ENCODE measurements at places on chromosomes 6 and 20.

DNA sequence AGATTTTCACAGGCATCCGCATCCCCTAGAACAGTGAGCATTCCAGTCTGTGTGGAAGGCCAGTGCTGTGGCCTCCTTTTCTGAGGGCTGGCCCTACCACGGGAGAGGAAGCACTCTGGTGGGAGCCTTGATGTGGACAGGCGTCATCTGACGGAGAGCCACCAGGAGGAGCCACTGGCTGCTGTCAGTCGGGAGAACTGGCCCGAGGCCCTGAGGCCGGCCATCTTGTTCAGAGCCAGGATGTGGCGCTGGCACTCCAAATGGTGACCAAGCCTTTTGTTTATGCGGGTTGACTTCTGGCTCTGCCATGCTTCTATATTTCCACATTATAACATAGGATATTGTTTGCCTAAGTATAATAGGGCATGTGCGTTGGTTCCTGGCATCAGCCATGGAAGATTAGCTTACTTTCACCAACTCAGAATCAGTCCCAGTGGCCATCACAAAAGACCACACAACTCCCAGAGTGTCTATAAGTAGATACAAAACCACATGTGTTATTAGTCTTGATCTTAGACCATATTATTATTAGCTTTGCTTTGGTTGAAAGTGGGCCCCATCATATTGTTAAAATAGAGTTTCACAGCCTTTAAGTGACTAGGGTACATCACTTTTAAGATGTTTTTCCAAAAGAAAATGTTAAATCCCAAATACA is 273.9 kb upstream of the TAB2 start:
- no peak for DNase-seq

DNA sequence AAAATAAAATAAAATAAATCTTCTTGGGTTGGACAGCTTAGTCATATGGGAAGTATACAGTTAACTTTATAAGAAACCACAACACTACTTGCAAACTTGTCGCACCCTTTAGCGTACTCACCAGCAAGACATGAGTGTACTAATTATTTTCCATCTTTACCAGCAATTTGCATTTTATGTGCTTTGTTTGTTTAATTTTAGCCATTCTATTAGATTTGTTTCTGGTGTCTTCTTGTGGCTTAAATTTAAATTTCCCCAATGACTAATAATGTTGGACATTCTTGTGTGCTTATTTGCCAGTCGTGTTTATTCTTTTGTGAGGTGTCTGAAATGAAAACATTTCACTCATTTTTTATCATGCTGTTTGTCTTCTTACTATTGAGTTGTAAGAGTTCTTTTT is 1172.2 kb upstream of the CITED2 start:
- DNase-seq = no peak

DNA sequence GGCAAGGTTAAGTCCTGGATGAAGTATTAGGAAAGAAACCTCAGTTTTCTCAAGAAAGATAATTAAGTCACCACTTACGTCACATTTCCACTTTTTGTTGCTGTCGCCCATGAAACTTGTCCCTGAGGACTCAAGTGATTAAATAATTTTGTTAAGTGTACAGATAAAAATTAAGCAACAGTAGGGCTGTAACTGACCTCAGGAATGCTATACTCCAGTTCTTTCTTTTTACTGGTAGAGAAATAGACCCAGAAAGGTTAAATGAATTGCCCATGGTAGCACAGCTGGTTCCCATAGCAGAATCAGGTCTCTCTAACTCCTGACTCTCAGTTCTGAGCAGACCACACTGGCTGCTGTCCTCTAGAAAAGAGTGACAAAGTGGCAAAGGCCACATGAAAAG is 54.5 kb downstream of the CLIC5 start:
- no peak for DNase-seq

DNA sequence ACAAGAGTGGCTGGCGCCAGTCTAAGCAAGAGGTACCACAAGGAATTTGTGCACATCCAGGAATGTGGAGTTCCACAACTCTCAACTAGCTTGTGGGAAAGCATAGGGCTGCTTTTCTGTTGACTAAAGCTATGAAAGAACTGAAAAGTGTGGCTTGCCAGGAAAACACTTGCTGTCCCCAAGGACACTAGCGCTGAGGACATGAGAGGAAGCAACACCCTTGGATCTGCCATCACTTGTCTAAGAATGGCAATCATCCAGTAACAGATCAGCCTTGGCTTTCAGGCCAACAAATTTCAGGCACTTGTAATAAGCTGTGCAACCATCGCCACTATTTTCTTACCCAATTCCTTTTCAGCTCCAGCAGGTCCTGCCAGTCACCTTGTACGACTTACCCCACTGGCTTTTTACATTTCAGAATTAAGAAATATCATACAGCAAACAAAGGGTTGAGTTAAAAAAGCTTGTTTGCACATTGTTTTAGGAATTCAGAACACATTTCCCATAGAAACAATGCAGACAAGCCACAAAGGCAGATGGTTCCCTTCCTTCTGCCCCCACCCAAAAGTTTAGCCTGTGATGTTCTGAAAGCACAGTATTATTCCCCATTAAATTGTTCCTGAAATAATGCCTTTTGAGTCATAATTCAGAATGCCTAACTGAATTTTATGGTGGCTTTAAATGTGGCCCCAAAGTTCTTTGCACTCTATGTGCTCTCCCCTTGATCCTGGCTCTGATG is 57.9 kb upstream of the SSTR4 start:
- no peak for DNase-seq

Data from anterior cingulate cortex (tissue), 58 donors.